ENCODE measurements at places on chromosomes 13 and 19.

DNA sequence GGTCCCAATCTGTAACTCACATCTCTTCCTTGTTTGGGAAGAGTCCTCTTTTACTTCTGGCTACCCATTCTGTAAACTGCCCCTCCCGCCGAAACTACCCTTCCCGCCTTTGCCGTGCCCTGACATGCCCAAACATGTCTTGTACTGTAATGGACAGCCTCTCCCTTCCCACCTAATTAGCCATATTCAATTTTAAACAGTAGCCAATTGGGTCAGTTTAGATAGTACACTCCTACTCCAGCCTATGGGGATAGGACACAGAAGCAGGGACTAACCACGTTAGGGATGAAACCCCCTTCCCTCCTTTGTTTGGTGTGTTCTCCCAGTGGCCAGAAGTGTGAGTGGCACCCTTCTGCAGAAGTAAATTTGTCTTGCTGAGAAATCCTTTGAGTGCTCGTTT, 34.2 kb downstream of the SACS start:
- no peak for DNase-seq

- no peak for DNase-seq
Measured at GRCh38 chr19:35229601-35230000, 1.1 kb upstream of the FAM187B start.

GRCh38 chr19:7326105-7326877, 22.4 kb upstream of the ARHGEF18 start:
- DNase-seq = peak; percentile 33

GRCh38 chr13:46535825-46536224, 17.1 kb upstream of the LRCH1 start:
- DNase-seq = no peak

- peak; percentile 62 for DNase-seq
Measured at GRCh38 chr19:38736413-38737280, 7.6 kb downstream of the CAPN12 start.

DNA sequence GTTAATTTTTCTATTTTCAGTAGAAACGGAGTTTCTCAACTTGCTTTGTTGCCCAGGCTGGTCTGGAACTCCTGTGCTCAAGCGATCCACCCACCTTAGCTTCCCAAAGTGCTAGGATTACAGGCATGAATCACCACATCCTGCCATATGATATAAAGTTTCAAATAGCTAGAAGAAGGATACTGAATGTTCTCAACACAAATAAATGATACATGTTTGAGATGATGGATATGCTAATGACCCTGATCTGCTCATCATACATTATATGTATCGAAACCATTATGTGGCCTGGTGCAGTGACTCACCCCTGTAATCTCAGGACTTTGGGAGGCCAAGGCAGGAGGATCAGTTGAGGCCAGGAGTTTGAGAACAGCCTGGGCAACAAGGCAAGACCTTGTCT, 11.5 kb downstream of the CIB3 start:
- peak; percentile 22 for DNase-seq

GRCh38 chr13:89281331-89281730, 1610.2 kb downstream of the SLITRK5 start:
- no peak for DNase-seq

GRCh38 chr13:54852831-54853230, 1824.2 kb downstream of the OLFM4 start:
- no peak for DNase-seq

- DNase-seq = no peak
Measured at GRCh38 chr13:100356889-100357288, 231.7 kb downstream of the GGACT start.

DNA sequence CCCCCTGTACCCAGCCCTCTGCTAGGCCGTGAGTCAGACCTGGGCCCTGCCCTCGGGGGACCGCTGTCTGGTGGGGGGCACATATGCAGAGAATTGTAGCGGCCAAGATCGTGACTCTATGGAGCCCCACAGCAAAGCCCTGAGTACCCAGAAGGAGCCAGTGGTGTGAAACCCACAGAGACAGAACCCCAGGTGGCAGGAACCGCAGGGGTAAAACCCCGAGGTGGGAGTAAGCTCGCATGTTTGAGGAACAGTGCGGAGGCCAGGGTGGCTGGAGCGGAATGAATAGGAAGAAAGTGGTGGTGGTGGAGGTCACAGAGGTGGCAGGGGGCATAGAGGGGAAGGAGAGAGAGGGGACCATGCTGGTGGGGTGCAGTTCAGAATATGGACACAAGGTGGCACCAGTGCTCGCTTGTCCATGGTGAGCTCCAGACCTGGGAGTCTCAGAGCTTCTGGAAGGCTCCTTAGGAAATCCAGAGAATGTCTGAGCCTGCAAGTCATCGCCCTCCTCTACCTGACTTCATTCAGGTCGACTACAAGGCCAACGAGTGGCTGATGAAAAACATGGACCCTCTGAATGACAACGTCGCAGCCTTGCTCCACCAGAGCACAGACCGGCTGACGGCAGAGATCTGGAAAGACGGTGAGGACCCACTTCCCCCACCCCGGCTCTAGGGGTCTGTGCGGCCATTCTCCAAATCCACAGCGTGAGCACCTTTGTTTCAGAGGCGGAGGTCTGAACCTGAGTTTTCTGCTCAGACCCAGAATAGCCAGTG, 48.9 kb downstream of the MYH14 start:
- peak; percentile 39 for DNase-seq

DNA sequence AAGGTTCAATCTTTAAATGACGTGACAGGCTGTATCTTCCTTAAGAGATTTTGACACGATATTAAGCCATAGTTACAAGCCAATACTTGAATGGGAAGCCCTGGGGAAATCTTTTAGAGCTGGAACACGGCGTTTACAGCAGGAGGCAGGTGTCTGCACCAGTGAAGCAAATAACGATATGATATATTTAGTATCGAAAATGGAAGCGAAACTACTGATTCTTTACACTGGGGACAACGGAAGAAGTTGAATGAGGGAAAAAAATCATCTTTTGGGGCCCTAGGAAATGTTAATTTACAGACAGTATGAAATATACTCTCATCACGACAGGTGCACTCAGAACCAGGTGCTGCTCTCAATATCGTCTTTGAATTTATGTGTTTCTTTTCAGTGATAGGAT, 793.9 kb upstream of the PCDH20 start:
- no peak for DNase-seq

DNA sequence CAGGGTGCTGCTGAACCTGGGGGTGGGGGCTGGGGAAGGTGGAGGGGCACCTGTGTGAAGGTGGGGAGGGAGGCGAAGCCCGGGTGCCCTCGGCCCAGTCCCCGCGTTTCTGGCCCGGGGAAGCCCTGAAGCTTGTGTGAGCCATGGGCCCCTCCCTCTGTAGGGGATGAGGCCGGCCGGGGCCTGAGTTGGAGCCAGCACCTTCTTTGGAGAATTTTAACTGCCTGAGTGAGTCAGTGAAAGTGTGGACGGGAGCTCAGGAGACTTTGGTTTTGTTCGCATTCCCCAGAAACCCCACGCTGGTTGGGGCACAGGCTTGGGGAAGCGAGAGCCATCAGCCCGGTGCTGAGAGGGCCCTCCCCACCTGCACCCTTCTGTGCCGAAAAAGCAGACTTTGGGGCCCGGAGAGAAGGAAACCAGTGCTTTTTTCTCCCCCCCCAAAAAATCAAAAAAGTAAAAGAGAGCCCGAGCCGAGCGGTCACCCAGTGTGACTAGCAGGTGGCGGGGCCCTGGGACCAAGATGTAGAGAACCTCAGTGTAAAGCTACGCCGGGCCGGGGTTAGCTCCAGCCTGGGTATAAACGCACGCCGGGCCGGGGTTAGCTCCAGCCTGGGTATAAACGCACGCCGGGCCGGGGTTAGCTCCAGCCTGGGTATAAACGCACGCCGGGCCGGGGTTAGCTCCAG, 45.1 kb downstream of the TMEM255B start:
- no peak for DNase-seq

- DNase-seq = no peak
Measured at GRCh38 chr13:112900691-112901091, 68.3 kb upstream of the MCF2L start.

DNA sequence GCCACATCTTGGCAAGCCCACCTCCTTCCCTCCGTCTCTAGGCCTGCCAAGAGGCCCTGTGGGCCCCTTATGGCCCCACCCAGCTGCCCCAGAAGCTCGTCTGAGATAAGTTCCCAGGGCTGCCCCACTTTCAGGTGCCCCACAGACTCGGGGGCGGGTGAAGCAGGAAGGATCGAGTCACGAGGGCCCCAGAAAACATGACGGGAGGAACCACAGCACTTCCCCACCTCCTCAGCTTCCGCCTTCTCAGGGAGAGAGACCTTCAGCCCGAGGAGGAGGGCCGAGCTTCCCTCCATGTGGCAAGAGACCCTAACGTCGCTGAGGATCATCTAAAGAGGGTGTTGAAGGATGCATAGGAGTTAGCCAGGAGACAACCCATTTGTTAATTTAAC, 4.5 kb upstream of the IL12RB1 start:
- DNase-seq = peak; percentile 88

- no peak for DNase-seq
Measured at GRCh38 chr19:18292462-18292809, 11.0 kb upstream of the JUND start.

DNA sequence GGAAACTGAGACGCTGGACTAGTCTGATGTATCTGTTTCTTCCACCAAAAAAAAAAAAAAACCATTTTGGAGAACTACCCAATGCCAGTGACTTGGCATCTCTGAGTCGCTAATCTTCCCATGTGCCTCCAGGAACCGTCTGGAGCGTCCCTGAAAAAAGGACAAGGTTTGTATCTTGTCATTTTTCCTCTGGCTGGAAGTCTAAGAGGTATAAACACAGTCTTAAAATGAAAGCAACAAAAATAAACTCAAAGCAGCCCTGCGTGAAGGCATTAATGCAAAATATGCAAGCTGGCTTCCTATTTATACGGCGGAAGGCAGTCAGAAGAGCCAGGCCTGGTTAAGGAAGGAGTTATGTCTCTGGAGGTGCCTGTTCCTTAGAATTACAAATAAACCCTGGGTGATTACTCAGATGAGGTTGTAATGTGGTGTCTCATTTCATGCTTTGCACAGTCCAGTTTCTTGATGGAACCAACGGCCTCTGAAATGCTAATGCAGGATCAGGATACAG, 20.3 kb downstream of the ACTN4 start:
- DNase-seq = no peak

- no peak for DNase-seq
Measured at GRCh38 chr13:90436697-90437096, 910.8 kb upstream of the MIR17HG start.

DNA sequence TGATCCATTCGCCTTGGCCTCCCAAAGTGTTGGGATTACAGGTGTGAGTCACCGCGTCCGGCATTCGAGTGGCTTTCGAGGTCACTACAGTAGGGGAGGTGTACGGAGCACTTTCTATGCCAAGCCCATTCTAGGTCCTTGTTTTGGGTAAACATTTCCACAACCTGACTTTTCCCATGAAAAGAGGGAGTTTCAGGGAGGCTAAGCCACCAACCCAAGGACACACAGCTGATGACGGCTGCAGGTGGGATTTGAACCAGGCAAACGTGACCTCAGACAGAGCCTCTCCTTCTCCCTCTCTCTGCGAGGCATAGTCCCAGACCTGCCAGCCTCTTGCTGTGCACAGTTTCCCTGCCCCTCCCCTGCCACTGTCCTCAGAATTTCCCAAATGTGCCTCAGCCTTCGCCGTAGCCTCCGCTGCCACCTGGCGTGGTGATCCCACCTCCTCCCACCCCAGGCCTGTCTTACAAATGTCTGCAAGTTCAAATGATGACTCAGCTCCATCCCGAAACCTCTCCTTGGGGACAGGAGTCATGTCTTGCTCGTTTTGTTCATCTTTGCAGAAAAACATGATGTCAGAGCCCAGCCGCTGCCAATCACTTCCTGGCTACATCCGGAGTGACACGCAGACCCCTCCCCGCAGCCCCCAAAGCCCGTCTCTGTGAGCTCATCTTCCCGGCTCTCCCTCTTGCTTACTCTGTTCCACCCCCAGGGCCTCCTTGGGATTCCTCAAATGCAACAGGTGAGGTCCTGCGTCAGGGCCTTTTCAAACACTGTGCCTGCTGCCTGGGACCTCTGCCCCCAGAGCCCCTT, 6.6 kb upstream of the GADD45B start:
- no peak for DNase-seq

DNA sequence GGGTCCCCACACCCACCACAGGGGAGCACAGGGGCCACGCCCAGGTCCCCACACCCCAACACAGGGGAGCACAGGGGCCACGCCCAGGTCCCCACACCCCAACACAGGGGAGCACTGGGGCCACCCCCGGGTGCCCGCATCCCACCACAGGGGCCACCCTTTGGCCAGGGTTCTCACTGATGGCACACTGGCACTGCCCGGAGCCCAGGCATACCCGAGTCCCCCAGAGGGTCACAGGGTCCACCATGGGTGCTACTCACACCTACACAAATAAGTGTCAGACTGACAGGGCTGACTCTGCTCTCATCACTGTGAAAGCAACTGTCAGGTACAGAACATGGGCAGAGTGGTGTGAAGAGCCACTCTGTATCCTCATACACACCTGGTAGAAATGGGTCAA, 98.8 kb downstream of the TUBGCP3 start:
- DNase-seq = no peak

DNA sequence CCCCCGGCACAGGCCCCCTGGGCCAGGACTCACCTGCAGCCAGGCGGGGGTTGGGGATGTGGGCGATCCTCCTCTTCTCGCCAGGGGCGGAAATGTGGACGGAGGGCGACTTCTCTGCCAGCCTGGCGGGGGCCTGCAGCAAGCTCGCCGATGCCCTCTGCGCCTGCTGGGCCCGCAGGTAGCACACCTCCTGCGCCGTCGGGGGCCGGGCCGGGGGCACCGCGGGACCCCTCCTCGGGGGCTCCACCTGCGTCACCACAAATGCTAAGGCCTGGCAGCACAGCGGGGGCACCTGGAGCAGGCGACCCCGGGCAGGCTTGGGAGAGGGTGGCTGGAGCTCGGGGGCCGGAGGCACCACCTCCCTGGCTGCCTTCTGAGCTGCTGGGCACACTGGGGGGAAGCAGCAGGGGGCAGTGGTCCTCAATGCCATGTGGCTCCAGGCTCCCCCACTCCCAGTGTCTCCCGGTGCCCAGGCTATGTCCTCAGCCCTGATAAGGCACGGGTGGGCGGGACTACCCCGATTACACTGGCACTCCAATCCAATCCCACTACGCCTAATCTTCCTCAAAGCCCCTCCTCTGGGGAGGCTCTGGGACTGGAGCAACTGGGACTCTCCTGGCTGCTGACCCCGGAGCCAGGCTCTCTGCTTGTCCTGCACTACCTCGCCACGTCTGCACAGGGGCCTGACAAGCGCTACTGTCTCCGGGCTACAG, 11.6 kb upstream of the ATP8B3 start:
- no peak for DNase-seq

GRCh38 chr13:114080739-114081561, 51.5 kb downstream of the RASA3 start:
- DNase-seq = no peak

DNA sequence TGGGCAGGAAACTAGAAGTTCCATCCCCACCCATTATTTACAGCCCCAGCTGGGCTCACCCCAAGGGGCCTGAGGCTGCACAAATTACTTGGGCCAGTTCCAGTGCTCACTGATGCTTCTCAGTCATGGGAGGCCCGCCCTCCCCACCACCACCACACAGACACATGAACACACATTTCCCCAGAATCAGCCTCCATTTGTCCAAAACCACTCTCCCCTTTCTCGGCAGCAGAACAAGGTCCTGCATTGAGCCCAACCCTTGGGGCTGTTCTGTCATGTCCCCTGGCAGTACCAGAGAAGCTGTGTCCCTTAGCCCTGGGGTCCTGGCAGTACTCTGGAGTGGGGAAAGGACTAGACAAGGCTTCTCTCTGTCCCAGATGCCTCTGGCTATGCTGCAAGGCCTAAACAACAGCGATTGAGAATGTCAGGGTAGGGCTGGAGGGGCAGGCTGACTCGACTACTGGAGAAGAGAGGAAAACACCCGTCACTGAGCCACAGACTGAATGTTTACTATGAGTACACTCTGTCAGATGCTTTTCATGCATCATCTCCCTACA, 21.8 kb downstream of the SAMD4B start:
- DNase-seq = no peak

Data from activated naive CD4-positive, alpha-beta T cell treated with Interleukin-2 at 50 U/mL for 16 hours (primary cell).